ENCODE measurements at places on chromosomes 7 and 10.
A peak's percentile ranks its signal among the peaks of the same experiment; 100 is the strongest.

- DNase-seq, result no peak
Observed at GRCh38 chr7:140695381-140695780, 1.1 kb upstream of the NDUFB2 start.

GRCh38 chr10:36759141-36759805, 366.1 kb upstream of the ANKRD30A start:
- DNase-seq, result no peak

- DNase-seq, result no peak
Observed at GRCh38 chr10:120456626-120457430, at the start of gene PLPP4. TSS of gene PLPP4 (plus strand) at chr10:120457227. CDS start at chr10:120457306, 79 bp downstream.

- DNase-seq, result no peak
Observed at GRCh38 chr10:47158116-47159071, 141.6 kb upstream of the GDF10 start.

GRCh38 chr10:12419262-12419847, 70.0 kb downstream of the CAMK1D start:
- DNase-seq, result peak; percentile 37

GRCh38 chr7:15041226-15041625, 138.7 kb upstream of the DGKB start:
- no peak for DNase-seq

DNA sequence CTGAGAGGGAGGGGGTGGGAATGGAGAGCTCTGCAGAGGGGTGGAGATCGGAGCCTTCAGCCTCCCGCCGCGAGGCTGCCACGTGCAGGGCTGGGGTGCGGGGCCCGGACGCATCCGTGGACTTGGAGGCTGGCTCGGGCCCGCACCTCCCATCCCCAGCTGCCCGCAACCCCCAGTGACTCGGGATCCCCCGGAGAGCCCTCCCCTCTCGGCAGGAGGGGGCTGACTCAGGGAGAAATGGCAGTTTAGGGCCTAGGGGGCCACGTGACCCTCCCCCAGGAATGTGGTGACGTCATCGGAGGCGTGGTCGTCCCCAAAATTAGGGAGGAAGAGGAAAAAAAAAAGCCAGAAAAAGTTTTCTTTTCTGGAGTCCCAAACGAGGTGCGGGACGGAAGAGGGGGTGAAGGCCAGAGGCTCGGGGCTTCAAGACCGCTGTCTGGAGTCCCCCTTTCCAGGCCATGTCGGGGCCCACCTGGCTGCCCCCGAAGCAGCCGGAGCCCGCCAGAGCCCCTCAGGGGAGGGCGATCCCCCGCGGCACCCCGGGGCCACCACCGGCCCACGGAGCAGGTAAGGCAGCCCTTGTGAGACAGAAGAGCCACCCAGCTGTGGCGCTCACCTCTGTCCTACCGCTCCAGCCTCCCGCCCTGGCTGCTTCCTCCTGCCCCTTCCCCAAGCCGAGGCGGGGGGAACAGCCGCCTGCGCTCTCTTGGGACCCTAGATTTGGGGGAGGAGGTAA, at the start of gene TRIP6:
Gene TRIP6 (plus strand): TSS at position 348 of the 736 bp plus-strand sequence. CDS start 111 bp downstream, at position 459.
- no peak for DNase-seq

DNA sequence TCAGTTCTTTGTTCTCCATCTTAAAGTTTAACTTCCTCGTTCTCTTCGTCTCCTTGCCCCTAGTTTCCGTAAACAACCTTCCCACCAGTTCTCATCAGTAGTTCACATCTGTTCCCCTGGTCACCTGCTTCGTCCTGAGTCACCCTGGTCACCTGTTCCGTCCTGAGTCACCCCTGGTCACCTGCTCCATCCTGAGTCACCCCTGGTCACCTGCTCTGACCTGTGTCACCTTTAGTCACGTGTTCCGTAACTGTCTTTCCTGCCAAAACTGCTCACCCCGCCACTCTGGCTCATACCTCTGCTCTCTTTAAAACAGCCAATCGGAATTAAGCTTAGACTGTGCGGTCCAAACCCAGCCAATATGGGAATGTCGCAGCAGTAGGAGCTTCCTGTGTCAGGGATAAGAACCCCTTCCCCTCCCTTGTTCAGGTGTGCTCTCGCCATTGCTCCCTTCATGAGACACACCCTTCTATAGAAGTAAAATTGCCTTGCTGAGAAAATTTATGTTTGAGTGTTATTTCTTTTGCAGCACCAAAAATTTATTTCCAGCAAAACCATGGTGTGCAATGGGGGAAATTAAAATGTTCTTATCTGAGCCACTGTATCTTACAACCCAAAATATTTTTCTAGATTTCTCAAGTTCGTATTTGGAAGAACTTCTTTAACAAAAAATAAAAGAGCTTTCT, 112.2 kb downstream of the VIM start:
- no peak for DNase-seq

DNA sequence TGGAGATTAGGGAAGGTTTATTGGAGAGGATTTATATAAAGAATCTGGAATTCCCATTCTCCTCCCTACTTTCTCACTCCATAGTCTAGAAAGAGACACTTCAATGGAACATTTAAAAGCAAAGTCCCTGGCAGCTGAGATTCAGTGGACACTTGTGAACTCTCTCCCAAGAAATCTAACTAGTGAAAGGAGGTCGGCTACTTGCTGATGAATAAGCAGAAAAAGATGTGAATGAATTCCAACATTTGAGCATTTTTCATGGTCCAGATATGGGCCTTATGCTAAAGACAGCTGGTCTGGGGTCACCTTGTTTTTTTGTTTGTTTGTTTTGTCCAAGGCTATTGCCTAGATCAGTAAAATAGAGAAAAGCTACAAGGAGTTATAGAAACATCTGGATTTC, 141.1 kb upstream of the LRRTM3 start:
- DNase-seq, result no peak

- no peak for DNase-seq
Observed at GRCh38 chr10:63057509-63057908, 75.6 kb upstream of the NRBF2 start.

GRCh38 chr10:59626523-59626869, 83.2 kb downstream of the SLC16A9 start:
- DNase-seq, result no peak
